PC-3 (cell line): ENCODE measurements at places on chromosomes 3 and 15. TPM values are rescaled to one million over a fixed set of nuclear protein-coding genes. Genes with fewer than 3 reads are reported as not detected.

DNA sequence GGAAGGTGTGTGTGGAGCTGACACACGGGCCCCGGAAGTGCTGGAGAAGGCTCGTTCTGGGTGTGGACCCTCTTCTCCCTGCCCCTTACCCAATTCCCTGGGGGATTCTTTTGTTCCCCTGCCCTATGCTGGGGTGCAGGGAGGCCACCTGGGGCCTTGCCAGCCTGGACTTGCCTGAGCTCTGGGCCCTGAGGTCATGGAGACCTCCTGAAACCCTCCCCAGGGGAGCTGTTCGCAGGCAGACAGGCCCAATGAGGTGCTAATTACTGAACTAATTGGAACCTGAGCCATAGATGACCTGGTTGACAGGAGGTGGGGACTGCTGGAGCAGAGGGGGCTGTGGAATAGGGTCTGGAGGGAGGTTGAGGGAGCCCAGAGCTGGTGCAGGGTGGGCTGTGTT lies 9.4 kb upstream of the C15orf39 start:
- DNase-seq = no peak

GRCh38 chr15:60395276-60396011 lies 2.3 kb downstream of the ANXA2 start:
- no peak for DNase-seq

Gene GPR156
- total RNA-seq = 5.1 and 7.7 TPM in 2 replicates

DNA sequence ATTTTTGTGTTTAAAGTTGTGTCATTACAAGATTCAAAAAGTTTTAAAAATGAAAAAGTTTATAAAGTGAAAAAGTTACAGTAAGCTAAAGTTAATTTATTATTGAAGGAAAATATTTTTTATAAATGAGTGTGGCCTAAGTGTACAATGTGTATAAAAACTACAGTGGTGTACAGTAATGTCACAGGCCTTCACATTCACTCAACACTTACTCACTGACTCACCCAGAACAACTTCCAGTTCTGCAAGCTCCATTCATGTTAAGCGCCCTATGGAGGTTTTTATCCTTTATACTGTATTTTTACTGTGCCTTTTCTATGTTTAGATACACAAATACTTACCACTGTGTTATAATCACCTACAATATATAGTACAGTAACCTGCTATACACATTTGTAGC lies 76.3 kb downstream of the DTWD1 start:
- DNase-seq = peak; percentile 49

Gene ATRIP
- total RNA-seq = 13.9 and 16.1 TPM in 2 replicates

- DNase-seq = no peak
Measured at GRCh38 chr3:134802428-134803050, 7.5 kb downstream of the EPHB1 start.

Gene C3orf22
- total RNA-seq = not detected in 2 replicates

Gene GOLGA6L4
- total RNA-seq = 0.73 and 1.2 TPM in 2 replicates

GRCh38 chr3:101011136-101011535 lies 17.9 kb upstream of the ABI3BP start:
- no peak for DNase-seq

DNA sequence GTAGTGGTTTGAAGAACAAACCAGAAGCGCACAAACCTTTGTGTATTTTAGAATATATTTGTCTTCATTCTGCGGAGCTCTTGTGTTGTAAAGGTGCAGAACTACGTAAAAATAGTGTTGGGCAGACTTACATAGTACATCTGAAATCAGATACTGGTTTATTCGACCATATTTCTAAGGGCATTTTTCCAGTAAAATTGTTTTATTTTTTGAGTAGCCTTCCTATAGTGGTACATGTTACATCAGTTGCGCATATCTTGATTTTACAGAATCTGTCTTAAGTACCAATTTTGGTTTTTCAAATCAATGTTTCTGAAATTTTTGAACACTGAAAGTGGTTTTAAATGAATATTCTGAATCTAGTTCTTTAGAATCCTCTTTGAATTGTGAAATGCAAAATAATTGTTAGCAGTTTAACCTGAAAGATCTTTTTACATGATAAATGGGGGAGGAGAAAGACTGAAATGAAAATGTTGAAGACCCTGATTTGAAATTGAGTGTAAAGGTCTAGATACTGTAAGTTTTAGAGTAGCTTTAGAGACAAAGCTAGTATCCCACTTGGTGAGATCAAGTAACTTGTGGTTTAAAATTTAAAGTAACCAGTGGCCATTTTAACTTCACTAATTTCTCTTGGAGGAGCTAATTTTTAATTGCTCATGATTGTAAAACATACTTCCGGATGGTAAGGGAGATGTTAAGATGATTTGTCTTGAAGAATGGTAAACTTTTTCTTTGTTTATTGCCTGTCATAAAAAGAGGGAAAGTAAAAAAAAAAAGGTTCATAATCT lies 15.5 kb upstream of the CHD2 start:
- DNase-seq = peak; percentile 21
